Stimulated activated CD8-positive, alpha-beta memory T cell treated with anti-CD3 and anti-CD28 coated beads, Interleukin-2, amount 100 ng/mL, for 1 hour (primary cell): ENCODE measurements at places on chromosomes 2 and 18.

- no peak for DNase-seq
Measured at GRCh38 chr2:51472783-51473182, 440.9 kb upstream of the NRXN1 start.

DNA sequence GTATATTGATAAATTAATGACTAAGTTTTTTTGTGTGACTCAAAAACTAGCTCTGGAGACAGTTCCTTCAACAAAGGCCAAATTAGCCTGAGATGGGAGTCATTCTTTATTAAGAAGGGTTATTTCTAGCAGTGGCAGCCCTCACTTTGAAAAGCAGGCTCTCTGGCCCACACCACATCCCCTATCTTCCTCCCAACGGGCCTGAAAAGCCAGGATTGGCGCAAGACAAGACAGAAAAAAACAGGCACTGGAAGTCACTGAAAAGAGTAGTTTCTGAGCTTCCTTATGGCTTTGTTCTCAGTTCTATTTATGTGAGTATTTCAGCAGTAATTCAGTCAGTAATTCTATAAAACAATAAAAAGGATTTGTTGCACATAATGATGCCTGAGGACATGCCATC is 149.0 kb downstream of the LAMA3 start:
- DNase-seq: no peak

GRCh38 chr2:56266761-56267414 is 83.1 kb downstream of the CCDC85A start:
- no peak for DNase-seq

DNA sequence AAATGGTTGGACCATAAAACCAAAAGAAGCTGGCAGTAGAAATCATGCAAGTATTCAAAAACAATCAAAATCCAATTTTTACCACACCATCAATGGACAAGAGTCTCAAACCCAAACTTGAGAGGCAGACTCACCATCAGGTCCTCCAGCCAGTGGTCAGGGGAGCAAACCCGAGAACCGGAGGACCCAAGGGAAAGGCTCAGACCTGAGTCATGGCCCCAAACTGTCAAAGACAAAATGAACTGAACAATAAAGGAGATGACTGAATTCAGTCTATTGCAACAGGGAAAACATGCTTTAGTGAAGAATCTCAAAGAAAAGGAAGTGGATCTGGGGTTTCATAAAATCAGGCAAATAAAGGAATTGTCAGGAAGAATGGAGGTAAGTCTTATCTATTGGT is 150.7 kb upstream of the MGAT5 start:
- DNase-seq: no peak

- no peak for DNase-seq
Measured at GRCh38 chr2:50582164-50582563, 449.8 kb downstream of the NRXN1 start.

- DNase-seq: no peak
Measured at GRCh38 chr2:70181363-70181956, 9.4 kb downstream of the C2orf42 start.

DNA sequence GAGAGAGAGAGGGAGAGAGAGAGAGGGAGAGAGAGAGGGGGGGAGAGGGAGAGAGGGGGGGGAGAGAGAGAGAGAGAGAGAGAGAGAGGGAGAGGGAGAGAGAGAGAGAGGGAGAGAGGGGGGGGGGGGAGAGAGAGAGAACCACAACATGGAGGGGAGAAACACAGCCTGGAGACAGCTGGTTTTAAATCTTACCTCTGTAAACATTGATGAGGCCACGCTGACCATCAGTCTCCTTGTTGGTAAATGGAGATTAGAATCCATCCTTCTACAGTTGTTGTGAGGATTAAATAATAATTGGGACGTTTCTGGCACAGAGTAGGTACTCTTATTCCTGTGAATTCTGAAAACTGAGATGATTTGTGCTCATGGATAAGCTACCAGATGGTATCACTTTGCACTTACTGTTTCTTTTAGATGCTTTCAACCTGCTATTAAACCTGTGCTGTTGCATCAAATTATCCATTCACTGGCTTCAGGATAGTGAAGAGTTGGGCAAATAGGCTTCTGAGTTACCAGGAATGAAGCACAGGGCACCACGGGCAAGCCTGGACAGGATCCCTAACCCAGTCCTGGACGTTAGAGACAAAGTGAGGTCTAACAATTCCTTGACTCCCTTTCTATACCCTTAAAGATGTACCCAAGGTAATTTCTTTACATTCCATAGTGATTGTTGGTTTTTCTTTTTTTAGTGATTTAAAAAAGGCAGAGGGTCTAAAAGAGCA is 318.1 kb downstream of the ZNF521 start:
- no peak for DNase-seq

DNA sequence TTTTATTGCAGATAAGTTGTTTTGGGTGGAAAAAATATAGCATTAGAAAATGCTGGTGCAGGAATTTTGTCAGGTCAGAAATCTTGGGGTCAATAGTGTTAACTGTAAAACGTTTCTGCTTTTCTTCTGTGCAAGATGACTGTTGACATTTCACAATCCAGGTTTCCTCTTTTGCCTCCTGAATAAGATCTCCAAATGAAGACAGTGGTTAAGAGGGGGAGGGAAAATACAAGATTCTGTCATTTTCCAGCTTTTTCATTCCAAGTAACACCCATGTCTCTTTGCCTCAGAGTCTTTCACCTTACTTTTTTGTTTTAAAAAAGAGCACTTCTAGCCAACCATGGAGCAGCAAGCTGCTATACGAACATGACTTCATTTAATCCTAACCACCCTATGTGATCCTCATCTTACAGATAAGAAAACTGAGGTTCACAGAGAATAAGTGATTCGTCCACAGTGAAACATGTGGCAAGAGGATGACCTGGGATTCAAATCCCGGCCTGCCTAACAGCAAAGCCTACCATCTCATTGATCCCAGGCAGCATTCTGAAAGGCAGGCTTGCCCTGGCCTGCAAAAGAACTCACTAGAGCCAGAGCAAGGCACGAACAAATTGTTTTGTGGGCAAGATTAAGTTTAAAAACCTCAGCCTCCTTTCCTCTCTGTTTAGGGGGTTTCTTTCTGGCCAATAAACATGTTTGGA is 3.0 kb downstream of the PLEK start:
- DNase-seq: no peak

GRCh38 chr2:135615404-135615803 is 84.1 kb downstream of the R3HDM1 start:
- DNase-seq: no peak
